Renal pelvis (tissue), 12 donors: ENCODE measurements at places on chromosomes 16 and 17. TPM values are rescaled to one million over a fixed set of nuclear protein-coding genes. Genes with fewer than 3 reads are reported as not detected.

DNA sequence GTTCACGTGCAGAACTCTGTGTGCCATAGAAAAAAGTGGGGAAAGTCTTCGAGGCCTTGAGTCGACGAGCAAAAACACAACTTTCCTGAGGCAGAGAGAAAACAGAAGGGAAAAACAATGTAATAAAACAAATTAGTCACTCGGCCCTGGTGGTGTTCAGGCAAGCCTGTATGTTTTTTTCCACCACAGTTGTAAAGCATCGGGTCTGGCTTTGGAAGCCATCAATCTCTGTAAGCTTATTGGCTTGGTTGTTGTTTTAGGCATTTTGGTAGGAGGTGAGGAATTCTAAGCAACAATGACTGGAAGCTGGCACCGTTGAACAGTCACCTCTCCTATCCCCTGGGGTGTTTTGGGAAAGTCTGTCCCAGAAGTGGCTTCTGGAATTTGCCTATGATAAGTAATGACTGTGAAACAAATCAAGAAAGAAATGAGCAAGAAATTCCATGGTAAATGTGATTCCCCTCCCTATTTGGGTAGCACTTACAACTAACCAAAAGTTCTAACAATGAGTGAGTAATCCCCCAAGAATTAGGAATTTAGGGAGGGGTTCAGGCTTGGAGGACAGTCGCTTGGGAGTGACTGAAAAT lies 2.8 kb downstream of the CDH13 start:
- no peak for DNase-seq

- no peak for DNase-seq
Measured at GRCh38 chr16:84607061-84607460, 10.8 kb downstream of the COTL1 start.

DNA sequence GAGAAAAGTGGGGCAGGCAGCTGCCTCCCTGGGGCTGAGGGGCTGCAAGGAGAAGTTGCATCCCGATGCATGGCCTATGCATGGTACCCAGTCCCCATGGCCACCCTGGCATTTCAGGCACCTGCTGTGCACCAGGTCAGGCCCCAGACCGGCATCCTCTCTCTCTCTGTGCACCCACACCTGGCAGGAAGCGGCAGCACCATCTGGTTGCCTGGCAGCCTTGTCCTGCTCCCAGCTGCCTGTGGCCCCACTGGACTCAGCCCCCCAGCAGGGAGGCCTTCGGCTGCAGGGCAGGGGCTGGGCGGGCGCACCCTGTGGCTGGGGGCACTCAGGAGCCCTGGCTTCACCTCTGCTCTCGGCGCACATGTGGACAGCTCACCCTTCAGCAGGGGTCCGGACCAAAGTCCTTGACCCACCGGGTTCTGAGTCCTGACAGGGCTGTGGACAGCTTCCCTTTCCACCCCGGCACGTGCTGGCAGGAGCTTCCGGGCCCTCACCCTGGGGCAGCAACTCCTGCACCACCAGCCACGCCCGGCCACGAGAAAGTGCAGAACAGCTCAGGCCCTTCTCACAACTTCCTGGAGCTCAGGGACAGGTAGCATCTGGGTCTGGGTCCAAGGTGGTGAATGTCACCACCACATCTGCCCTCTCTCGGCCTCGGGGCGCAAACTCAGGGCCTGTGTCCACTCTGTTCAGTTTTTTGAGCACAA lies 36.7 kb downstream of the CTU2 start:
- no peak for DNase-seq

DNA sequence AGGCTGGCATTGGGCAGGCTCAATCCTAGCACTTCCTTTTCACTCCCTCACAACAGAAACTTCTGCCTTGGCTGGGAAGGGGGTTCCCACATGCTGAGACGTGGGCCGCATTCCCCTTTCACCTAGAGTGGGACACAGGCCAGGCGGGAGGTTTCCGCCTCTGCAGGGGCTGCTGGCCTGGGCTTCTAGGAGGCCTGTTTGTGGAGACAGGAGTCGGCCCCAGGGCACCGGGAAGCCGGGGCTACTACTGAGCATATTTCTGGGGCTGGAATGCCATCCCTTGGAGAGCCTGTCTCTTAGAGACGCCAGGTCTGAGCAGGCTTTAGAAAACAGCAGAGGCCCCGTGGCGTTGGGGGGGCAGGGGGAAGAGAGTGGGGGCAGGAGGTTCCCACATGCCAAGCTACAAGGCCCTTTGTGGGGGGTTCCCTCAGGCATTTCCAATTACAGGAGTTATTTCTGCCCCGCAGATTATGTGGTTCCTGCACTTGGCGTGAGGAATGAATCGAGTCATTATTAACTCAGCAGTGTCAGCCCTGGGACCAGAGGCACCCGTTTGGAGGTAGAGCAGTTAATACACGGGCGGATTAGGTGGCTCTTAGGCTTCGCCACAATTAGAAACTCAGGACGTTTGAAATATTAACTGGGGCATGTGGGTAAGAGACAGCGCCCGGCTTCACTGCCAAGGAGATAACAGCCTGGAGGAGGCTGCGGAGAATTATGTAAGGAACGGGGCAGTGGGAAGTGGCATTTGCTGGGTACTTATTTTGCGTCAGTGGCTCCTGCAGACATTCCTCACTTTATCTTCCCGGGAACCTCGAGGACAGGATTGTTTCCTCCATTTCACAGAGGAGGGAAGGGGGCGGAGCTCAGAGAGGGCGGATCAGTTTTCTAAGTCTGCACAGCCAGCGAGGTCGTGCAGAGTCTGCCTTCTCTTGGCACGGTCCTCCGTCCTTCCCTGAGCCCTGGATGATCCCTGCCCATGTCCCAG lies 162.5 kb downstream of the MAF start:
- peak; percentile 51 for DNase-seq

DNA sequence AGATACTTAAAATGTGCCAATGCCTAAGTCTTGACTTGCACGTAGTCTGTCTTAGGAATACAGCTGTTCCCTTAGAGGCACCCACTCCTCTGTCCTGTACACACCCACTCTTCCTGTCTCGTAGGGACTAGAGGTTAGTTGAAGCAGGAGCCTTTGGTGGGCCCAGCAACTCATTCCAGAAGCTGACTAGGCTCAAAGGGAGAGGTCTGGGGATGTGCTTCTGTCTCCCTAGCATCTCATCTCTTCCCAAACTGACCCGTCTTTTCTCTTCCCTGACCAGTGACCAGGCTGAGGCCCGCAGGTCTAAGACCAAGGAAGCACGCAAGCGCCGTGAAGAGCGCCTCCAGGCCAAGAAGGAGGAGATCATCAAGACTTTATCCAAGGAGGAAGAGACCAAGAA lies 4.2 kb downstream of the RPL19 start:
- no peak for DNase-seq

DNA sequence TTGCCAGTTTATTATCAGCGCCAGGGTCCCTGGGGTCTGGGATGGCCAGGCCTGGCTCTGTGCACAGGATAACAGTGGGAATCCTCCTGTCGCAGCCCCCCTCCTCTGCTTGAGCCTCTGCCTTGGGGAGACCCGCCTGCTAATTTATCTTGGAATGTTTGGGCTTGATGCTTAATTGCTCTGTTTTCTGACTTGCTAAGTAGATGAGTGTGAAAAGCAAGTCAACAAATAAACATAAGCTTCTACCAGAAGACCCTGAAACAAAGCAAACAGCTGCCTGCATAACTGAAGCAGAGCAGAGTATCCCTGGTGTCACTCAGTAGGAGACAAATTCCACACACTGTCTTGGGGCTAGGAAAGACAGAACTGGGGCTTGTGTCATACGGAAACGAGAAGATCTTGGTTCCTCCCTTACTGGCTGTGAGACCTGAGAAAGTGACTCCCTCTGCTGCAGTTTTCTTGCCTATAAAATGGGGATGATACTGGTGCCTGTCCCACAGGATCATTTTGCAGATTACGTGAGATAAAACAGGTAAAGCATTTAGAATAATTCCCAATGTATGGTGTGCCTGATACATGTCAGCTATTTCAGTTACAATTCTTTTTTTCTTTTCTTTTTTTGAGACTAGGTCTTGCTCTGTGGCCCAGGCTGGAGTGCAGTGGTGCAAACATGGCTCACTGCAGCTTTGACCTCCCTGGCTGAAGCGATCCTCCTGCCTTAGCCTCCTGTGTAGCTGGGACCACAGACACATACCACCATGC lies 44.8 kb upstream of the IRX3 start:
- DNase-seq: no peak

DNA sequence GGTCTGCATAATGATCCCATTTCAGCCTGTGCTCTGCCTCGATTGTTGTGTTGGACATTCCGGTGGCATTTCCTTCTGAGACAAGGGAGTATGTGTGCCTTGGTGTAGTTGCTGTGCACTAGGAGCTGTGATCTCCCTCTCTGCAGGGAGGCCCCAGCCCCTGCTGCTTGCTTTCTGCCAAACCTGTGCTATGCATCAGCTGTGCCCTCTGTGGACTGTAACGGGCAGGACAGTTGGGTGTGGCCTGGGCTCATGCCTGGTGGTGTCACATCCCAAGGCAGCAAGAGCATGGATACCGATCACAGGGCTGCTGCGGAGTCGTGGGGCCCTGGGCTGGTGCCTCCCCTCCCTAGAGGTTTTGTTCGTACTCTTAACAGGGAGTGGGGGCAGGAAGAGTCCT lies 3.8 kb upstream of the JPT2 start:
- DNase-seq: no peak

NOTUM gene
- polyA plus RNA-seq: 4.3 TPM

PHOSPHO1 gene
- 1.8 TPM for polyA plus RNA-seq

DLX4 gene
- 0.98 TPM for polyA plus RNA-seq

ZG16B gene
- 0.84 TPM for polyA plus RNA-seq

EPX gene
- 0.83 TPM for polyA plus RNA-seq
